ENCODE measurements at places on chromosomes 4 and X.

GRCh38 chr4:102343964-102344519, 1.2 kb downstream of the SLC39A8 start:
- DNase-seq = peak; percentile 70

DNA sequence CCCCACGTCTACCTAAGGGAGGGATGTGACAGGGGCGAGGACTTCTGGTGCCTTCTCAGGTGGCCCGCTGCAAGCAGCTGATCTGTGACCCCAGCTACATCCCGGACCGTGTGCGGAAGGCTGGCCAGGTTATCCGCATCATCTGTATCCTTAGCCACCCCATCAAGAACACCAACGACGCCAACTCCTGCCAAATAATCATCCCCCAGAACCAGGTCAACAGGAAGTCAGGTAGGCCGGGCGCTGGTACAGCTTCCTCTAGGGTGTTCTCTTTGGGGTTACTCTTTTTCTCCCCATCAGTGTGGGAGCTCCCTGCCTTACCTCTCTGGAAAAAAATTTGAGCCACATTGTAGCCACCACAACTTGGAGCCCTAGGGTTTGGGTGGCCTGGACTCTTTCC, 2.4 kb upstream of the FAM50A start:
- no peak for DNase-seq

DNA sequence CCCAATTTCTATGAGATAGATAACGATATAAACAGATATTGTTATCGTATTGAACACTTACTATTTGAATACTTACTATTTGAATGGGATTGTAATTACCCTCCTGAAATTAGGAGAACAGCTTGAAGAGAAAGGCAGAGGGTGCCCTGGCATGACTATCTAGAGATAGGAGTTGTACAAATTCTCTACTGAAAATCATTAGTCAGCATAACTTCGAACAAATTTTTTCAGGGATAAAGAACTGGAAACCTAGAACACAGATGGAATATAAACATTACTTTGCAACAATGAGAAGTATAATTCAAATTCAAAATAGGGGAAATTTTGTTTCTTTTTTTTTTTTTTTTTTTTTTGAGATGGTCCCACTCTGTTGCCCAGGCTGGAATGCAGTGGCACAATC, 1096.8 kb downstream of the C4orf33 start:
- no peak for DNase-seq

- no peak for DNase-seq
Measured at GRCh38 chr4:17514865-17515264, at the start of gene CLRN2. CLRN2 (plus strand) TSS chr4:17515165; CDS start chr4:17515267, 102 bp downstream.

- no peak for DNase-seq
Measured at GRCh38 chrX:12867685-12868084, 813 bp downstream of the TLR7 start.

- no peak for DNase-seq
Measured at GRCh38 chr4:145545538-145546174, 64.0 kb downstream of the SMAD1 start.

DNA sequence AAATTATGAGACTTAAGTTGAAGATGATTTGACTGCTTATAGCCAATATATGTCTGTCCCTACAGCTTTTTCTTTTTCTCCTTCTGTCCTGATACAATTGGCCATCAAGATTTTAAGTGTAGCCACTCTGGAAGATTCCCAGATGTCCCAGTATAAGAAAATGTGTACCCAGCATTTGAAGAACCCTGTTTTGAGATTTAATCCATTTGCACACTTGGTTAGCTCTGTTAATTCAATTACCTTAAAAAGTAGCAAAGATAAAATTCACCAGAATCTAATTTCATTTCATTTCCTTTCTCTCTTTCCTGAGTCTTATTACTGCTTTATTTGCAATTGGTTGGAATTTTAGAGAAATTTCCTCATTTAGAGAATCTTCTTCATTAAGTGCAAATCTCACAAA, 81.4 kb downstream of the DDIT4L start:
- no peak for DNase-seq
